Left lung (tissue), 14 donors: ENCODE measurements at places on chromosomes 5 and 9. TPM values are rescaled to one million over a fixed set of nuclear protein-coding genes. Genes with fewer than 3 reads are reported as not detected.

GRCh38 chr9:129610473-129611306, 10.2 kb downstream of the C9orf50 start:
- DNase-seq = peak; percentile 81

DNA sequence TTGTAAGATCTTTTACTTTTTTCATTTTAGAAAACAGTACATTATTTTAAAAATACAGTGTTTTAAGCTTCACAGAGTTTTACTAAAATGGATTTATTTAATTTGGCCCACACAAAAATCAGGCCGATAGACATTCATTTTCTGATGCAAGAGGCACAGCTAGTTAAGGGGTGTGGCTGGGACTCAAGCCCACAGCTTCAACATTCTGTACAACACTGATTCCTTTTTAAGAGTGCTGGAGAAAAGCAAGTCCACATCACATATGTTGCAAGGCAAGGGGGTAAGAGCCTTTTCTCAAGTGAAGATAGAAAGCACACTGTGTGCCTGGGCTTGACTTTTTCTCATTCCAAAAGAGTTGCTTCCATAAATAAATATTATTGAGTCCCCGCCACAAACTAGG, 195.9 kb downstream of the RFK start:
- DNase-seq = no peak

Gene GLDC
- total RNA-seq = 3.0 TPM

GRCh38 chr9:22054076-22054475, 45.0 kb upstream of the CDKN2B start:
- DNase-seq = no peak

DNA sequence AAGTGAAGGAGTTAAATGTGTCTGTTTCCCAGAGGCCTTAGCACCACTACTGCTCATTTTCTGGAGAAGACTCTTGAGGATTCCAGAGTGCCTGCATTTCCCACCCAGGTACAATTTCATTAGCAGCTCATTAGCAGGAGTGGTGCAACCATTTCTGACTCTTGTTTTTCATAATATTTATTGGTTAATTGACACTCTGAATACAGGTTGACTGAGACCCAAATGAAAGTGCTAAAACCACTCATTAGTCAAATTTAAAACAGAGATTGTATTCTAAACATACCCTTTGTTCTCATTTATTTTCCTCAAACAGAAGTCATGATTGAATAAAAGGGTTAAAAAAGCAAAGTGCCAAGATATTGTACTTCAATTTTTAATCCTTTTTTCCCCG, 134.5 kb downstream of the SIL1 start:
- no peak for DNase-seq

Gene BNC2
- total RNA-seq = 19.3 TPM

DNA sequence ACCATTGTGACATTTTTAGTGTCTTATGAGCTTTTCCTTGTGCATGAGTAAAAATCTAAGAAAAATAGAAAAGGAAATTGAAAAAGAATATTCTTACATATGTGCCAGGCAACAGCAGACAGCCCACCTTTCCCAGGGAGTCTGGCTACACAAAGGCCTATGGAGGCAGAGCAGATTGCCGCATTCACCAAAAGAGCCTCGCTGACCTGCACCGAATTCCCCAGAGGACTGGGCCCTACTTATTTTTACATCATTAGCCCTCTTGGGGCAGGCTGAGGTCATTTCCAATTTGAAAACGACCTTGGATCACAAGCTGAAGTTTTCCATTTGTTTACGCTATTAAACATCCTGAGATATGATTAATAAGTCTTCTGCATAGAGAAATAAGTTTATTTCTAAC, 66.2 kb upstream of the WDR41 start:
- DNase-seq = no peak

- DNase-seq = no peak
Observed at GRCh38 chr9:68980341-68980914, 33.5 kb downstream of the PRKACG start.

Gene SPATA31E1
- total RNA-seq = not detected

Gene C9orf50
- not detected for total RNA-seq

DNA sequence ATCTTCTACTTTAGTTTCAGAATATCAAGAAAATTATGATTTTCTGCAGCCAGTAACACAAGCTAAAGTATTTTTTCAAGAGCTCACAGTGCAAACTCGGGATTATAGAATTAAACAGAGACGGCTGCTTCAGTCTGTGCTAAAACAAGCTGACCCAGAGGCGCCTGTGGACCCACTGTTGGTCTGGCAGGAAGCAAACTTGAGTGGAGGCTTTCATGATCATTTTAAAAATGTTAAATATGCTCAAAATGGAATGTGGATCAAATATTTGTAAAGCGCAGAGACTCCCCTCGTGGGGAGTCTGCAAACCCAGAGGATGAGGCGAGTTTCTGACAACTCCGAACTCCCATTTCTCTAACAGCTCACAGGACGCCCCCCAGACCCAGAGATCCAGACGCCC, 13.0 kb downstream of the ROR2 start:
- no peak for DNase-seq

DNA sequence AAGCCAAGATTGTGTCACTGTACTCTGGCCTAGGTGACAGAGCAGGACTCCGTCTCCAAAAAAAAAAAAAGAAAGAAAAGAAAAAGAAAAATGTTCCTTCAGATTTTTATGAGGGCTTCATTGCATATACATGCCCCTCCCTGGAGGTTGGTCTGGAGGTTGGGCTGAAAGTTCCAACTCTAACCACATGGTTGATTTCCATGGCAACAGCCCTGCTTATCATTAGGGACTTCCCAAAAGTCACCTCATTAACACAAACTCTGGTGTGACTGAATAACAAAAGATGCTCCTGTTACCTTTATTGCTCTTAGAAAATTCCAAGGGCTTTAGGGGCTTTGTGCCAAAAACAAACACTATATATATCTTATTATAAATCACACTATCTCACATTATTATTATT, 113.8 kb downstream of the TMC1 start:
- DNase-seq = no peak

DNA sequence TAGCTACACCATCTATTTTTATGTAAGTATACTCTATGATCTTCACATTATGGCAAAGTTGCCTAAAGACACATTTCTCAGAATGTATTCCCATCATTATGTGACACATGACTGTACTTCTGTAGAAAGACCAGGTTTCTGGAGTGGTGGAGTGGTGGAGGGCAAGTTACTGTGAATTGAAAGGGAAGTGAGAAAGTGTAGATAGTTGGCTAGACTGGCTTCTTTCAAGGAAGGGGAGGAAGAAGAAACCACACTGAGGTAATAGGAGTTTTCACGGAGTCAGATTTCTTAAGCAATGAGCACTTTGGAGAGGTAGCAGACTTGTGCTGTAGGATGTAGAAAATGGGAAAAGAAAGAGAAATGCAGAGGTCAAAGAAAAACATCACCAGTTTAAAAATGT, 50.9 kb upstream of the EQTN start:
- no peak for DNase-seq

DNA sequence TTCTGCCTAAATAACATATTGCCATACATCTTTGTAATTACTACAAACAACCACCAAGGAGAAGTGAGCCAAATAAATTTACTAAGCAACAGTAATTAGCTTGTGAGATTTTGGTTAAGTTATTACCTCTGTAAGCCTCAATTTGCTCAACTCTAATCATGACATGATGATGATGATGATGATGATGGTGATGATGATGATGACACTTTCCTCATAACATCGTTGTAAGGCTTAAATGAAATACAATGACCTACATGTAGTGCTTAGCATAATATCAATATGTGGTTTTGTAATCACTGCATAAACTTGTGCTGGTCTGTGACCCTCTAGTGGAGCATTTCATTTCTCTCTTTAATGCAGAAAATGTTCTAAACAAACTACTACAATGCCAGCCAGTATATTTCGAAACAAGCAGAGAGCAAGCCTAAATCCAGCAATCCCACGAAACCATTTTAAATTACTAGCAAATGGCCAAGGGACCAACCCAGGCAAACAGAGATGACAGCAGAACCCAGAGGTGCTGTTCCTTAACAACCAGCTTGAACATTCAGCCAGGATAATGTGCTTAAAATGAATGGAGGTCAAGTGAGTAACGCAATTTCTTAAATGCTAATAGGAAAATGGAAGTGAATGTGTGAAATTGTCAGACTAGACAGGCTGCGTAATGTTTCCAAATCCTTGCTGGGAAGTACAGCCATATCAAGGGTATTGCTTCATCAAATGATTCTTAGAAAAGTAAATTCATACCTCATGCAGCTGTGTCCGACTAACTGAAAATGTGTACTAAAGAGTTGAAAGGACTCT, 281.9 kb upstream of the PUM3 start:
- DNase-seq = no peak

Gene CDH10
- total RNA-seq = 0.21 TPM

Gene PCDHB15
- 5.0 TPM for total RNA-seq

GRCh38 chr5:89342106-89342876, 459.3 kb upstream of the MEF2C start:
- DNase-seq = no peak

Gene DAB2IP
- 53.4 TPM for total RNA-seq

GRCh38 chr5:66986009-66986408, 210.6 kb downstream of the CD180 start:
- DNase-seq = no peak

- DNase-seq = no peak
Observed at GRCh38 chr5:72523960-72524582, 16.9 kb upstream of the ZNF366 start.

Gene TMEM252
- total RNA-seq = not detected

Gene ZNG1C
- 23.4 TPM for total RNA-seq

DNA sequence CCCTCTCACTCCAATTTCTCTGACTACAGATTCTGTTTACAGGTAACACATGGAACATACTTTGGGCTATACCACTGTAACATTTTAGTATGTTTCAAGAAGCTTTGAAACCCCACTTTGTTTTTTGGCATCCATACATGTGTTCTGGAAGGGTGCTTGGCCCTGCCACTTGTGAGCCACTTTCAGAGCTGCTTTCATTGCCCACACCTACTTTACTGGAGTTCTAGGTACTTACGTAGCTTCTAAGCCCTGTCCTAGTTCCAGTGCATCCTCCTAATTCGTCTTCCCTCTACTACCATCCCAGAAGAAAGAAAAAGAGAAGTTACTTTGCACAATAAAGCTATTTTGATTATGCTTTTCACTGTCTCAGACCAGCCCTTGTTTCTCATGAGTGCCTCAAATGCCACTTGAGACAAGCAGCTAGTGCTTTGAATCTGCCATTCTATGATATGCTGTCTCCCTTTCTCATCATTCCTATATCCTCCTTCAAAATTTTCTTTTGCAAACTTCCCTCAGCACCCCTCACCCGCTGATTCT, 26.5 kb upstream of the C5orf47 start:
- no peak for DNase-seq

GRCh38 chr5:125180231-125180829, 433.9 kb upstream of the ZNF608 start:
- no peak for DNase-seq

Gene PIP5KL1
- total RNA-seq = 3.8 TPM

GRCh38 chr9:116459576-116459975, 227.5 kb upstream of the TRIM32 start:
- DNase-seq = no peak

DNA sequence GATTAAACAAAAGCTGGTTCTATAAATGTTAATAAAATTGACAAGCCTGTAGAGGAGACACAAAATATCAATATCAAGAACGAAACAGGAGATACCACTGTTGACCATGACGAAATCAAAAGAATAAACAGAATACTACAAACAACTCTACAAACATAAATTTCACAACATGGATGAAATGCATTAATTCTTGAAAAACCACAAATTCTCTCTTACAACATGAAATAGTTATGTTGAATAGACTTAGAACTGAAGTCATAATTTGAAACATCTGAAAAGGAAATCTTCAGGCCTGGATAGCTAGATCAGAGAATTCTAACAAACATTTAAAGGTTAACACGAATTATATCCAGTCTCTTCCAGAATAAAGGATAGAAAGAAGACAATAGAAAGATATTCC, 6.9 kb upstream of the SPATA31C1 start:
- DNase-seq = no peak

DNA sequence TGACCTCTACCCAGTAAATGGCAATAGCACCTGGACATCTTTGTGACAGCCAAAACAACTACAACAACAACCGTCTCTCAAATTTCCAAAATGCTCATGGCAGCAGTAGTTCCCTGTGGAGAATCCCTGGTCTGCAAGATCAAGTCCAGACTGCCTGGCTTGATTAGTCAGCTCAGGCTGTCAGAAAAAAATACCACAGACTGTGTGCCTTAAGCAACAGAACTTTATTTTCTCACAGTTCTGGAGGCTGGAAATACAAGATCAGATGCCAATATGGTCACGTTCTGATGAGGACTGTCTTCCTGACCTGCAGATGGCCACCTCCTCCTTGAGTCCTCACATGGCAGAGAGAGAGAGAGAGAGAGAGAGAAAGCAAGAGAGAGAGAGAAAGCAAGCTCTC, 52.3 kb upstream of the MOCS2 start:
- no peak for DNase-seq

GRCh38 chr9:137807721-137808703, 69.6 kb upstream of the CACNA1B start:
- DNase-seq = no peak
